ENCODE measurements at places on chromosomes 1 and 21.

GRCh38 chr1:245710961-245711903 lies 556.4 kb downstream of the KIF26B start:
- no peak for DNase-seq

- no peak for DNase-seq
Observed at GRCh38 chr1:112363636-112364035, 32.4 kb upstream of the CTTNBP2NL start.

DNA sequence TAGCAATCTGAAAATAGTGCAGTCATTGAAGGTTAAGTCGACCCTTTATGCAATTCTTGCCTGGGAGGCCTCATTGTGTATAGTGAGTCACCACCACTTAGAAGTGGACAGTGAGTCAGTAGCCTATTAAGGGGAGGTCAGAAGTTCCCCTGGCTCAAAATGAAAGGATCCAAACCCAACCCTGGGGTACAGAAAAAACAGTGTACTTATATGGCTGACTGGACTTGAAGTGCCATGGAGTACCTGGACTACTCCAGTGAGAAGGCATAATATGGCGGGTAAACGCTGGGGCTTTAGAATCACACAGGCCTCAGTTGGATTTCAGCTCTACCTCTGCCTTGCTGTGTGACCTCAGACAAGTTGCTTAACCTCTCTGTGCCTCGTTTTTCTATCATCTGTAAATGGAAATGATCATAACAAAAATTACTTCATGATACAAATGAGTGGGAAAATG lies 2.2 kb upstream of the BCL9 start:
- DNase-seq: no peak

DNA sequence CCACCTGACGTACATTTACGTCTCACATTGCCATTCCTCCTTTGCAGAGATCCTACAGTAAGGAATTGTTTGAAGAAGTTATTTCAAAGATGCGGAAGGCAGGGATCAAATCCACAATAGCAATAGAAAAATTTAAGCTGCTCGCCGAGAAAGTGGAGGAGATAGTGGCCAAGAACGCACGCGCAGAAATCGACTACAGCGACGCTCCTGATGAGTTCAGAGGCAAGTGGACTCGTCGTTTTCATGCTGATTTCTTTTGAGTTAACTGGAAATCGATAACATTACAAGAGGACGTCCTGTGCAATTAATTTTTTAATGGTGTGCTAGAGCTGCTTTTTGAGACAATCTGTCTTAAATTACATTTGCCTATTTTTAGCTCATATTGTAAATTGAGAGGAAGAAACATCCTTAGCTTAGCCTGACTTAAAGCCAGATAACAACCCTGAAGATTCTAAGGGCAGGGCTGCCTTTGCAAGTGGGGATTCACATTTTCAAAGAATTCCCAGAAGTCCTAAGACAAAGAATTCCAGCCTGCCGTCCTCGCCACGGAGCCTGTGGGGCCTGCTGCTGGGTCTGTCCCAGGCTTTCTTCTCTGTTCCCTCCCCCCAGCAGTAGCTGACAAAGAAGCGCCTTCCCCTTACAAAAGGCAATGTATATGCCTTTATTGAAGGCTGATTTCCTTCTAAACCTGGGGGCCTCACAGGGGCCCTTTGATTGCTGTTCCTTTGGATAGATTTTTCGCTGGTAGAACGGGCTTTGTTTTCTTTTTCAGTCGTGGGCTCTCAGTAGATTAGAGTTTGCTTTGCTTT lies 31.6 kb upstream of the KIF1B start:
- DNase-seq: no peak

- peak; percentile 17 for DNase-seq
Observed at GRCh38 chr1:218164930-218165700, 120.0 kb upstream of the RRP15 start.
